ENCODE measurements at places on chromosomes 3 and 15. TPM values are rescaled to one million over a fixed set of nuclear protein-coding genes. Genes with fewer than 3 reads are reported as not detected.
A peak's percentile ranks its signal among the peaks of the same experiment; 100 is the strongest.

DNA sequence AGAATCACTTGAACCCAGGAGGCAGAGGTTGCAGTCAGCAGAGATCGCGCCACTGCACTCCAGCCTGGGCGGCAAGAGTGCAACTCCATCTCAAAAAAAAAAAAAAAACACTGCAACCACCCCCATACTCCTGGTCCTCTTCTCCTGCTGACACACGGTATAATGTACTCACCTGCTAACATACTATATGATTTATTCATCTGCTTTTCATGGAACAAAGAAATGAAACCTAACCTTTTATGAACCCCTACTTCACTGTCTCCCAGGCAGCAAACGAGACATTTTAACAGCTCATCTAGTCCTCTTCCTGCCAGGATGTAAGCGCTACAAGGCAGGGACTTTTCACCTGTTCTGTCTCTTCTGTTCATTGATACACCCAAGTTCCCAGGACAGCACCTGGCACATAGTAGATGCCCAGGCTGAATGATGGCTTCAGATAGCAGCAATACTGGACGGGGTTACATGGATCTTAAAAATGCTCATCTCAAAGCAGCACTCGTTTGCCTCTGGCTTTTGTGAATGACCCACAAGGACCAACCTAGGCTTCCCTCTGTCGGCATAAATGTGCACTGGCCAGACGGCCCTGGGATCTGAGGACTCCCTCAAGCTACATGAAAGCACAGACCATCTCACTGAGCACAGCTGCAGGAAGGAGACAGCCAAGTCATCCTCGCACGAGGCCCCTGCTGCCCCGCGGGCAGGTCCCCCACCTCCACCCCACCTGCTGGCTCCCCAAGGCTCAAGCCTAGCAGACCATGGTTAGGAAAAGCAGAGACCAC lies 20.3 kb downstream of the XXYLT1 start:
- DNase-seq: no peak

Gene FOXB1
- total RNA-seq: not detected

GRCh38 chr15:99895956-99896311 lies 162.7 kb upstream of the LYSMD4 start:
- no peak for DNase-seq

- DNase-seq: no peak
These were observed 246.1 kb downstream of the NR2F2 start for GRCh38 chr15:96576596-96576995.

DNA sequence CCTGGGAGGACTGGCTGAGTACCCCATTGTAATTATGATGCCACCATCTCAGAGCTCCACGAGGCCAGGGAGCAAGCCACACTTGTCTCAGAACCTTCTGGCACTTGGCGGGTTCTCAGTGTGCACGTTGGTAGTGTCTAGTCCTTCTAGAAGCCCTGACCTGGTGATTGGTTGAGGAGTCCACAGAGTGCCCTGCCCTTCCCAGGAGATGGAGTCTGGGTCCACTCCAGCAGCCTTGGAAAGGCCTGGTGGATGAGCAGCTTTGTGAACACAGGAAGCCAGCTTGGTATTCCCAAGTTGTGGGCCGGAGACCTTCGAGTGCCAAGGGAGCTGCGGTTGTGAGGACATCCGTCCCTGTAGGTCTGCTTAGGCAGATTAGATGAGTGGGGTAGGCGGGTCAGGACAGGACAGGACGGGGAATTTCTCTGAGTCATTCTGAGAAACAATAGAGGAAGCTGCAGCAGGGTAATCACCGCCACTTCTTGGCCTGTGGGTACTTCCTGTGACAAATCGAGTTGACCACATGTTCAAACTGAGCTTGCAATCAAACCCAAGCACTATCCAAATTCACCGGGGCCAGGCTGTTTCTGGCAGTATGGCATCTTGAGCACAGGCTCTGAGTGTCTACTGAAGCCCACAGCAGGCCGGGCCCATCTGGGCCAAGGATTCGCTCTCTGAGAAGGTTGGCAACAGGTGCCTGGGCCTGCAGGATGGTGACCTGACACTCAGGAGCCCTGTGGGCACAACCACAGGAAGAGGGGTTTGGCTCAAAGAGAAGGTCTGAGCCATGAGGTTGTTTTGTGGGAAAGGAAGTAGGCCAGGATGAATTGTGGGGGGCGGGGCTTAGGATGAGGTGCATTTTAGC lies 71.5 kb upstream of the PLXNA1 start:
- DNase-seq: peak; percentile 81

DNA sequence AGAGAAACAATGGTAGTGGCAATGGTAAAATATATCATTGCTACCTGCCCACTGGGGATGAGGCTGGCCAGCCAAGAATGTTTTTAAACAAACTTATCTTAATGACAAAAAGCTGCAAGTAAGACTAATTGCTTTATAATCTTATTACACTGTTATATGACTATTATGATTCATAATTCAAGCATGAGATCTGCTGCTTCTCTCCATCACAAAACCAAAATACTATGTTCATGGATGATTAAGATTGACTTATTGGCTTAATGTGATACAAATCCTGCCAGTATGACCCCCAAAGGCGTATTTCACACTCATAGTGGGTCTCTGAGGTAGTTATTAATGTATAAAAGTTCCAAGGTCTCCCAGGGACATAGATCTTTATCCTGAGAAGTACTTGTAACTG lies 52.6 kb downstream of the FBN1 start:
- DNase-seq: no peak

- peak; percentile 15 for DNase-seq
These were observed 16.9 kb downstream of the TCAIM start for GRCh38 chr3:44355362-44356033.

Gene CKMT1B
- not detected for total RNA-seq

DNA sequence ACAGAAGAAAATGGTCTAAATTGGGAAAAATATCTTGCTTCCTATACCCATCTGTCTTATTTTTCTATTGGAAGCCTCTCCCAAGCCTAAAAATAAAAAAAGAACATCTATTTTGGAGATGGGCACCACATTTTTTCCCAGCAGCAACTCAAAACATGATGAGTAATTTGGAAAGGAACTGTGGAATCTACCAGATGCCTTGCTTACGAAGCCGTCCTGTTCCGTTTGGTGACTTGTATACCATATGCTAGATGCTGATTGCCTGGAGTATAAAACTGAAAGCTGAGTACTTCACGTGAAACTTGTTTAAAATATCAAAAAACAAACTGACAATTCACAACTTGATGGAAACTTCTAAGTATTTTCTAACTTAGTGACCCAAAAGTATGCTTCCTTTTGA lies 491.0 kb downstream of the ROBO2 start:
- DNase-seq: no peak

Gene TLR9
- not detected for total RNA-seq

Data from Caki2 (cell line).